Progenitor cell of endocrine pancreas (in vitro differentiated cells): ENCODE measurements at places on chromosomes 16 and 17.

- no peaks in the 10 kb centered on the region for H3K4me1 ChIP-seq
- no peak overlapping the region for H3K27ac ChIP-seq
- no peak for DNase-seq
- no peak overlapping the region for H3K4me3 ChIP-seq
- no peaks in the 10 kb centered on the region for H3K36me3 ChIP-seq
Measured at GRCh38 chr16:80287674-80288073, 253.1 kb upstream of the DYNLRB2 start.

- peaks cover 13% of the 10 kb centered on the region for H3K36me3 ChIP-seq
- no peak for DNase-seq
- H3K4me1 ChIP-seq: no peaks in the 10 kb centered on the region
- H3K4me3 ChIP-seq: no peak overlapping the region
- H3K27me3 ChIP-seq: no peaks in the 10 kb centered on the region
Measured at GRCh38 chr17:19773534-19773933, 25.4 kb upstream of the ALDH3A1 start.

DNA sequence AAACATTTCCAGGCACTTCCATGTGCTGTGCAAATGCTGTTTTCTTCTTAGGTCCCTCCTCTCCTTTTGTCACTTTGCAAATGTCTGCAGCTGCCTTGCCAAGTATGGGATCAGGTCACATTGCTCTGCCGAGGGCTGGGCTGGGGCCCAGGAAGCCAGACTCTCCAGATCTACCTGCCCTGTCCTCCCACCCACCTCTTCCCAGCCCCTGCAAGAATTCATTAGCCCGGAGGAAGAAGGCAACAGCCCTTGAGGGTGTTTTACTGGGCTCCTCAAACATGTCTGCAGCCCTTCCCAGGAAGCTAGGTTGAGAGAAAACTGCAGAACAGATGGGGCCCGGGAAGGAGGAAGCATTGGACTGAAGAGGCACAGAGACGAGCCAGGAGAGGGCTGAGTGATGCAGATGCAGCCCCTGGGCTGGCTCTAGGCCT is 47.1 kb downstream of the WSB1 start:
- H3K36me3 ChIP-seq: no peaks in the 10 kb centered on the region
- no peak for DNase-seq
- H3K4me1 ChIP-seq: peaks cover 4% of the 10 kb centered on the region
- H3K27me3 ChIP-seq: no peaks in the 10 kb centered on the region
- H3K4me3 ChIP-seq: no peak overlapping the region

- DNase-seq: no peak
- no peaks in the 10 kb centered on the region for H3K27me3 ChIP-seq
- peaks cover 10% of the 10 kb centered on the region for H3K4me1 ChIP-seq
- peaks cover 8% of the 10 kb centered on the region for H3K36me3 ChIP-seq
- no peak overlapping the region for H3K4me3 ChIP-seq
- H3K27ac ChIP-seq: no peak overlapping the region
Measured at GRCh38 chr17:83013779-83014117, 65.7 kb upstream of the METRNL start.

DNA sequence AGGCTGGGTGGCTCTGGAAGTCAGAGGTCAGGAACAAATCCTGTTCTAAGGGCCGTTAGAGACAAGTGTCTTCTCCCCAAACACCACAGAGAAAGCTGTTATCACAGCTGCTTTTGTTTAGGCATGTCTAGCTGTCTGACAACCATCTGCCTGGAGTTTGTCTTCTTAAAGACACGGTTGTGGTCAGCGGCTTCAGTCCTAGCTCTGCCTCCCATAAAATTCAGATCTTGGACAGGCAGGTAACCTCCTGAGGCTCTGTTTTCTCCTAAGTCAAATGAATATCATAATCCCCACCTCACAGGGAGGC is 2.3 kb upstream of the ITGA3 start:
- no peaks in the 10 kb centered on the region for H3K36me3 ChIP-seq
- no peak for DNase-seq
- H3K4me1 ChIP-seq: peaks cover 33% of the 10 kb centered on the region
- H3K27ac ChIP-seq: no peak overlapping the region

GRCh38 chr17:30095507-30096244 is 20.9 kb upstream of the NSRP1 start:
- peaks cover 29% of the 10 kb centered on the region for H3K27me3 ChIP-seq
- no peaks in the 10 kb centered on the region for H3K36me3 ChIP-seq
- H3K27ac ChIP-seq: no peak overlapping the region
- DNase-seq: no peak

GRCh38 chr17:81499601-81499970 is 13.0 kb downstream of the ACTG1 start:
- no peak for DNase-seq
- no peaks in the 10 kb centered on the region for H3K36me3 ChIP-seq
- H3K4me3 ChIP-seq: no peak overlapping the region
- H3K27me3 ChIP-seq: peaks cover 15% of the 10 kb centered on the region

GRCh38 chr16:22751104-22751667 is 62.8 kb upstream of the HS3ST2 start:
- H3K4me1 ChIP-seq: no peaks in the 10 kb centered on the region
- peaks cover 7% of the 10 kb centered on the region for H3K27me3 ChIP-seq
- no peaks in the 10 kb centered on the region for H3K36me3 ChIP-seq
- H3K27ac ChIP-seq: no peak overlapping the region

DNA sequence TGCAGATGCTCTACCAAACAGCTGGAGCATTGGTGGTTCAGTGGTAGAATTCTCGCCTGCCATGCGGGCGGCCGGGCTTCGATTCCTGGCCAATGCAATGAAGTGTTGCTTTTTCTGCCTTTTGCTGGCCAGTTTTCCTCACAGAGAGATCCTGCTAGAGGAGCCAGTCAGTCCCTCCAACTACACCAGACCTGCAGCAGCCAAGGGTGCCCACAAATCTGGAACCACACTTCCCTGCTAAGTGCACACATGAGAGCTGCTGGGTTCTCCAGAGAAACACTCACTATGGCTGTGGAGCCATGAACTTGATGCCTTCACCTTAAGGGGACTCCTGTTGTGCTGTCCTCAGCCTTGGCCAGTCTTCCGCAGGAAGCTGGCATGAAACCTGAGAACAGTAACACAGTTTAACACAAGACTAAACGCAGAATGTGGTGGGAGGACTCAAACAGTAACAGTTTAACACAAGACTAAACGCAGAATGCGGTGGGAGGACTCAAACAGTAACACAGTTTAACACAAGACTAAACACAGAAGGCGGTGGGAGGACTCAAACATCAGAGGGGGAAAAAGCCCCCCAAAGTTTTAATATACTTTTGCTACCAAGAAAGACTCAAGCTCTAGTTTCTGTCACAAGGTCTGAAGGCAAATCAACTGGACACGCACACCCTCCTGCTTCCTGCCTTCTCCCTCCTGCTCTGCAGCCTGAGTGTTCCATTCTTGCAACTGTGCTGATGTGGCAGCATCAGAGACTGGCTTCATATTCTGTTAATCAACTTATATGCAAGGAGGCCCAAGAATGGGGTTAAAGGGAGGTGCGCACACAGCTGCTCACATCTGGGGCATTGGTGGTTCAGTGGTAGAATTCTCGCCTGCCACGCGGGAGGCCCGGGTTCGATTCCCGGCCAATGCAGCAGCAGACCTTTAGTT is 12.0 kb downstream of the VAC14 start:
- no peaks in the 10 kb centered on the region for H3K27me3 ChIP-seq
- H3K36me3 ChIP-seq: peaks cover 1% of the 10 kb centered on the region
- H3K4me3 ChIP-seq: no peak overlapping the region

DNA sequence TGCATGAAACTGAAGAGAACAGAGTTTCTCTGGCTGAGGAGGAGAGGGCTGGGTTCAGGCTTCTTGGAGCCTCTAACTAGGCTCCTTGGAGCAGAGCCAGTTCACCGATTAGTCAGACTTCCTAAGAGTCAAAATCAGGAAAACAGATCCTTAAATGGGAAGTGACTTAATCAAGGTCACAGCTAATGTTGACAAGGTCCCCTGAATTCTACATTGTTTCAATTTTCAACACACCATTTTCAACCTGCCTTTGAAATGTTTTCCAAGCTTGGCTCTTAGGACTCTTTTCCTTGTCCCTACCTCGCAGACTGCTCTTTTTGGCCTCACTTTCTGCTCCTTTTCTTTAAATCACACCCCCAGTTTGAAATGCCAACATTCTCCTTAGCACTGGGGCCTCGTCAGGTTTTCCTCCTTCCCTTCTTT is 16.3 kb downstream of the MYL4 start:
- no peak for DNase-seq
- peaks cover 6% of the 10 kb centered on the region for H3K27me3 ChIP-seq
- H3K4me3 ChIP-seq: no peak overlapping the region
- peaks cover 20% of the 10 kb centered on the region for H3K4me1 ChIP-seq

DNA sequence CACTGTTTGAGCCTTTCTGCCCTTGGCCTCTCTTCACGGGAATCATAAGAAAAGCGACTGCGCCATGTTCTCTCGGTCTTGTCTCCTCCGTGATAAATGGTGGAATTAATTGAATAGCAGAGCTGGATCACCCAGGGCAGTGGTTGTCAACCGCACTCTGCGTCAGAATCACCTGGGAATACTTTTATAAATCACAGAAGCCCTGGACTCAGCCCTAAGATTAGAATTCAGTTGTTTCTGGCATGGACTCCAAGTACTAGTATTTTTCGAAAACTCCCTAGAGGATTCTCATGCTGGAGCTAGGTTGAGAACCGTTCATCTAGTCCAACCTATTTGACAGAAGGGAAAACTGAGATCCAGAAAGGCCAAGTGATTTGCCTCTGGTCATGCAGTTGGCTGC is 64.1 kb downstream of the SPACA3 start:
- H3K36me3 ChIP-seq: no peaks in the 10 kb centered on the region
- H3K27ac ChIP-seq: no peak overlapping the region
- DNase-seq: no peak
- H3K4me1 ChIP-seq: no peaks in the 10 kb centered on the region
- H3K4me3 ChIP-seq: no peak overlapping the region
- peaks cover 23% of the 10 kb centered on the region for H3K27me3 ChIP-seq

DNA sequence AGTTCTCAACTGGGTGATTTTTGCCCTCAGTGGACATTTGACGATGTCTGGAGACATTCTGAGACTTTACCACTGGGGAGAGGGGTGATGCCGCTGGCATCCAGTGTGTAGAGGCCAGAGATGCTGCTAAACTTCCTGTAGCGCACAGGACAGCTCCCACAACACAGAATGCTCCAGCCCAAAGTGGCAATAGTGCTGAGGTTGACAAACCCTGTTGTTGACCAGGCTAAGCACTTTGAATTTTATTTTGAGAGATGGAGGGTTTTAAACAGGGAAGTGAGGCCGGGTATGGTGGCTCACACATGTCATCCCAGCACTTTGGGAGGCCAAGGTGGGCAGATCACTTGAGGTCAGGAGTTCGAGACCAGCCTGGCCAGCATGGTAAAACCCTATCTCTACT is 44.0 kb downstream of the SYT17 start:
- no peak overlapping the region for H3K4me3 ChIP-seq
- H3K36me3 ChIP-seq: peaks cover 11% of the 10 kb centered on the region
- H3K27ac ChIP-seq: no peak overlapping the region

GRCh38 chr17:13962716-13963240 is 106.5 kb upstream of the COX10 start:
- no peak overlapping the region for H3K4me3 ChIP-seq
- peaks cover 18% of the 10 kb centered on the region for H3K4me1 ChIP-seq
- DNase-seq: no peak
- no peak overlapping the region for H3K27ac ChIP-seq
- H3K36me3 ChIP-seq: peaks cover 2% of the 10 kb centered on the region

DNA sequence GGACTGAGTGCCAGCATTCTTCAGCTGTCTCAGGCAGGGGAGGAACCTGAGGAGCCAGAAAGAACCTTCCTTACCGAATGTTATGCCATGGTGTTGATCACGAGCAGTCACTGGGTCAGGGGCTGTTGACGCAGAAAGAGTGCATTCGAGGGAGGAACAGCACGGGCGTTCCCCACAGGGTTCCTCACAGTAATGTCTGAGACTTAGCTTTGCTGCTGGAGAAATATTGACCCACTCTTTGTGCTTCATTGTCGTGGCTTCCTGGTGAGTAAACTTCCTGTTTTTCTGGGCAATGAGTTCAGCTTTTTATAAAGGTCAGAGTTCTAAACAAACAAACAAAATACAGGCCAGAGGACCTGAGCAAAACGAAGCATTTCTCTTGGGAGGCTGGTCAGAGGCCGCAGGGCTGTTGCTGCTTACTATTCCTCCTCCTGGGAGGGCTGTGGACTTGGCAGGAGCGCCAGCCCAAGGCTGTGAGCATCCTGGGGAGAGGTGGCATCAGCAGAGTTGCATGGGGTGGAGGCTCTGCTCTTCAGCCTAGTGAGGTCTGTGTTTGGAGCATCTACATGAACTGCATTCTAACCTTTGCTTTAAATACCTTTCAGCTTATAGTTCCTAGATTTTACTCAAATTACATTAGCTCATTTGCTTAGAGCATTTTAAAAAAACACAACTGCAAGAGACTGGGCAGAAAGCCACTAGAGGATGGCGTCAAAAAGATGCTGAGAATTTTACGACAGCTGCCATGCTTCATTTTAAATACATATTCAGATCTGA is 143.1 kb upstream of the CACNG5 start:
- peak overlapping the region; percentile 46 for H3K27ac ChIP-seq
- no peak for DNase-seq
- peaks cover 18% of the 10 kb centered on the region for H3K4me1 ChIP-seq
- H3K4me3 ChIP-seq: no peak overlapping the region
- peaks cover 3% of the 10 kb centered on the region for H3K36me3 ChIP-seq
- H3K27me3 ChIP-seq: no peaks in the 10 kb centered on the region

- H3K27ac ChIP-seq: no peak overlapping the region
- DNase-seq: no peak
- peaks cover 10% of the 10 kb centered on the region for H3K27me3 ChIP-seq
- H3K4me3 ChIP-seq: no peak overlapping the region
Measured at GRCh38 chr17:34670618-34671017, 91.2 kb downstream of the TMEM132E start.

DNA sequence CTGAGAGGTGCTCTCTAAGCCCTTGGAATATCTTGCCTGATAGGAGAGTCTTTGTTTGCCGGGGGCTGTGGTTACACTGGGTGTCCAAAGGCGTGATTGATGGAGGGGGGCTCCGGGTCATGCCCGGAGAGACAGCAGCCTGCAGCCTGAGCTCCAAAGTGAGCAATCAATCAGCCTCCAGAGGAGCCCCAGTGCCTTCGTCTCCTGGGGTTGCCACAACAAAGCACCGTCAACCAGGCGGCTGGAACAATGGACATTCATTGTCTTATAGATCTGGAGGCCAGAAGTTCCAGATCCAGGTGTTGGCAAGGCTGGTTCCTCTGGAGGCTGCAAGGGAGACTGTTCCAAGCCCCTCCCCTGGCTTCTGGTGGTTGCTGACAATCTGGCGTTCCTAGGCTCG is 24.0 kb upstream of the GINS2 start:
- no peak overlapping the region for H3K27ac ChIP-seq
- DNase-seq: no peak
- peaks cover 16% of the 10 kb centered on the region for H3K4me1 ChIP-seq
- peaks cover 2% of the 10 kb centered on the region for H3K36me3 ChIP-seq
- H3K4me3 ChIP-seq: no peak overlapping the region
- H3K27me3 ChIP-seq: peaks cover 16% of the 10 kb centered on the region
